ENCODE measurements at places on chromosomes 5 and 9.
A peak's percentile ranks its signal among the peaks of the same experiment; 100 is the strongest.

- no peak for DNase-seq
Observed at GRCh38 chr5:59115345-59115744, 532.5 kb downstream of the RAB3C start.

GRCh38 chr5:113969901-113970300 is 392.0 kb upstream of the KCNN2 start:
- DNase-seq: no peak

GRCh38 chr9:32348106-32348695 is 36.2 kb upstream of the ACO1 start:
- no peak for DNase-seq

DNA sequence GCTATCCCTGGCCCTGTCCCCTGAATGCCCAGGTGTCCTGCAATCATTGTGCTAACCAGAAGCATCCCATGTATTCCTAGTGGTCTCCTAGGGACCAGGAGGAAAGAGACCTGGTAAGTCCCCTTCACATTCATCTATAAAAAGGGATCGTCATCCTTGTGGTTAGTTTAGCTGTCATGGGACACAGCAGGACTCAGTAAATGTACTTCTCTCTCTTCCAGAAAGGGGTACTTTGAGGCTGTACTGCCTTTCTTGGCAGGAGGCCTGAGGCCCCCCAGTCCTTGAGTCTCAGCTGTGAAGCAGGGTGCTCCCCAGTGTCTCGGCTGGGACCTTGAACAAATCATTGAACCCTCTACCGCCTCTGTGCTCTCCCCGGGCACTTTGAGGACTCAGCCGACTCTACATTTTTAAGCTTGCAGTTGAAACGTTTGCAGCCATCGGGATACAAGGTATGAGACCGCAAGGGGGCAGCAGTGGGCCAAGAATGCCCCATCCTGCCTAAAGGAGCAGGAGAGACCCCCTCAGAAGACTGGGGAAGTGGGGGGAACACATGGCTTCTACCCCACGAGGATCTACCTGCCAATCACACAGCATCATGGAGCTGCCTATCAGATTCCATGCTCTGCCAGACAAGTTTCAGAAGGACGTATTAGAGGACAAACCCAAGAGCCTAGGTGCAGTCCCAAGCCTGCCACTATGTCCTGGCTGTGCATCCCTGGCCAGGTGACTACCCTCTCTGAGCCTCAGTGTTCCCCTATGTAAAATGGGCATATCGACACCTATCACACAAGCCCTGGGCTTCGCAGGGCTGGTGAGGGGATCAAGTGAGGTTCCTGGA is 2.4 kb upstream of the PHYKPL start:
- DNase-seq: peak; percentile 70

- DNase-seq: no peak
Observed at GRCh38 chr9:72527801-72528195, 6.4 kb downstream of the TMC1 start.
